ENCODE measurements at places on chromosomes 16 and 17. TPM values are rescaled to one million over a fixed set of nuclear protein-coding genes. Genes with fewer than 3 reads are reported as not detected.

Gene ZNF23
- total RNA-seq: 10.2 TPM

Gene SLC47A1
- 0.16 TPM for total RNA-seq

Gene OR1A1
- 0.14 TPM for total RNA-seq

Gene HP
- total RNA-seq: 0.65 TPM

Gene MPV17L
- total RNA-seq: 9.6 TPM

Gene GRB7
- total RNA-seq: 2.0 TPM

Gene DNAH3
- total RNA-seq: 0.11 TPM

Gene MYO15B
- 2.9 TPM for total RNA-seq

Gene ATAD5
- 0.54 TPM for total RNA-seq

Gene MKS1
- total RNA-seq: 21.8 TPM

Gene MEAK7
- 15.9 TPM for total RNA-seq

Gene HS3ST2
- total RNA-seq: 1.7 TPM

Gene DUS1L
- 37.7 TPM for total RNA-seq

Gene HSPB9
- not detected for total RNA-seq

Gene GPRC5B
- 36.6 TPM for total RNA-seq

Gene KRT40
- total RNA-seq: 0.19 TPM

All from motor neuron (in vitro differentiated cells).